ENCODE measurements at places on chromosomes 6 and 20. TPM values are rescaled to one million over a fixed set of nuclear protein-coding genes. Genes with fewer than 3 reads are reported as not detected.

- no peak overlapping the region for H3K4me3 ChIP-seq
- H3K4me1 ChIP-seq = no peaks in the 10 kb centered on the region
- no peaks in the 10 kb centered on the region for H3K36me3 ChIP-seq
- no peak overlapping the region for H3K27ac ChIP-seq
Measured at GRCh38 chr20:6525447-6526303, 241.8 kb upstream of the BMP2 start.

DNA sequence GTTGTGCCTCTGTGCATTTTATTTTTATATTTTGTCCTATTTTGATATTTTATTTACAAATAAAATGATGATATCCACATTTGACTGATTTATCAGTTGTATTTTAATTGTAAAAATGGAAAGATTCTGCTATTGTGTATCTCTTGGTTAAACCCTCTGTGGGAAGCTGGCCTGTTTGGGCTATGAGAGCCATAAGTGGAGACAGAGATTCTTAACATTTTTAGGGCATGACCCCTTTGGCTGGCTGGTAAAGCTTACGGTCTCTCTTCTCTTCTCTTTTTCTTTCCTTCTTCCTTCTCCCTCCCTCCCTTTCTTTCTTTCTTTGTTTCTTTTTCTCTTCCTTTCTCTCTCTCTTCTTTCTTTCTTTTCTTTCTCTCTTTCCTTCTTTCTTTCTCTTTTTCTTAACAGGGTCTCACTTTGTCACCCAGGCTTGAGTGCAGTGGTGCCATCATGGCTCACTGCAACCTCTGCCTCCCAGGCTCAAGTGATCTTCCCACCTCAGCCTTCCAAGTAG is 172.3 kb upstream of the CDYL start:
- H3K36me3 ChIP-seq = no peaks in the 10 kb centered on the region
- no peaks in the 10 kb centered on the region for H3K27me3 ChIP-seq
- H3K4me3 ChIP-seq = no peak overlapping the region
- no peaks in the 10 kb centered on the region for H3K4me1 ChIP-seq
- DNase-seq = no peak

DNA sequence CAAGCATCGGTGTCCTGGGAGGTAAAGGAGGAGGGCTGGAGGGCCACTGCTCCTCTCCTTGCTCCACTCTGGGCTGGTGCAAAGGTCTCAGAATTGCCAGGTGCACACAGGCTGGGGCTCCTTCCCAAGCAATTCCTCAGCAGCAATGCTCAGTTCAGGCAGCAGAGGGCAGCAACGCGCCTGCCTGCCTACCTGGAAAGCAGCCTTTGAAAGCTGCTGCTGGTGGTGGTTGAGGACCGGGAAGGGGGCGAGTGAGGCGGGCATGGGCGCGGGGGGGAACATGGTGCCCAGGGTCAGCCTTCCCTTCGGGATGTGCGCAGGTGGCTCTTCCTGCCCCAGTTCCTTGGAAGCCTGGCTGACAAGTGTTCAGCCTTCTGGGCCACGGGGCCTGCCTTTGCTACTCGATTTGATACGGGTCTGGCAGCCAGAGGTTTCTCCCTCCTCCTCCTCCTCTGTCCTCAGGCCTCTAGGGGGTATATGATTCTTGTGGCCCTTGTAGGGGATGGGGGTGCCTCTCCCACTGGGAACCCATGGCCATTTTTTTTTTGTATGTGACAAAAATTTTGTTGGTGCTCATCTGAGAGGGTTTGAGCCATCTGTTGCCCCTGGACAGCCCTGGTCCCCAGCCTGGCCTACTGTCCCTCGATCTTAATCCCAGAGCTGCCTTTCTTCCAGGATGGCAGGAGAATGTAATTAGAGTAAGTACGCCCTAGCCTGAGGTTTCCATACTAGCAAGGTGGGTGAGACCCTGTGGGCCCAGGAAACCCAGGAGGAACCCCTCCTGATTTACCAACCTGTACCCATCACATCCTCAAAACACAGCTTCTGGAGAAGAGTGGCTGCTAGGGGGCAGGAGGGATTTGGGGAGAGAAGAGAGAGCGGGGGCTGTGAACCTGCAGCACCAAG is 20.1 kb downstream of the MRPS18A start:
- peaks cover 47% of the 10 kb centered on the region for H3K4me1 ChIP-seq
- H3K27me3 ChIP-seq = no peaks in the 10 kb centered on the region
- peaks cover 13% of the 10 kb centered on the region for H3K36me3 ChIP-seq
- peak overlapping the region; percentile 69 for H3K27ac ChIP-seq
- H3K4me3 ChIP-seq = no peak overlapping the region
- peak; percentile 74 for DNase-seq

GRCh38 chr20:49273696-49274277 is 4.1 kb downstream of the ZNFX1 start:
- peak overlapping the region; percentile 27 for H3K4me3 ChIP-seq
- no peak for DNase-seq
- H3K4me1 ChIP-seq = peaks cover 66% of the 10 kb centered on the region
- H3K27ac ChIP-seq = peak overlapping the region; percentile 19
- peaks cover 72% of the 10 kb centered on the region for H3K36me3 ChIP-seq
- H3K27me3 ChIP-seq = no peaks in the 10 kb centered on the region

GRCh38 chr20:46694484-46694883 is 5.2 kb upstream of the TP53RK start:
- no peak overlapping the region for H3K4me3 ChIP-seq
- no peaks in the 10 kb centered on the region for H3K36me3 ChIP-seq

Gene RSPH4A
- total RNA-seq = 0.15 TPM

DNA sequence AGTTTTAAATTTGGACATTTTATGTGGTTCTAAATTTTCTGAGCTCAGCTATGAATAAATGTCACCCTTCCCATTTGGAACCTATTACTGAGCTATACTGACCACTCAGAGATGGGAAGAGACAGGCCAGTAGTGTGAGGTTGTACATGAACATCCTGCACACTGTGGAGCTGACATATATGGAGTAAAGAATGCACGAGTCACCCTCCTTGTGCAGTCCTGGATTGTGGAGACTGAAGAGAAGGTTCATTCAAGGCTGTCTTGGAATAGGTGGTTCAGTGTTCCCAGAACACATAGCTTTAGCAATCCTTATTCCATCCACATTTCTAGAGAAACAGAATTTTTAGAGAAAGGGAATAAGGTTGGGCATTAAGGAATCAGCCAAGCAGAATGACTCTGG is 50.3 kb upstream of the OGFRL1 start:
- H3K4me1 ChIP-seq = no peaks in the 10 kb centered on the region
- H3K4me3 ChIP-seq = no peak overlapping the region
- peaks cover 10% of the 10 kb centered on the region for H3K27me3 ChIP-seq

GRCh38 chr6:85581572-85581971 is 12.1 kb downstream of the SNX14 start:
- peaks cover 48% of the 10 kb centered on the region for H3K36me3 ChIP-seq
- no peak for DNase-seq
- H3K4me1 ChIP-seq = peaks cover 6% of the 10 kb centered on the region
- no peaks in the 10 kb centered on the region for H3K27me3 ChIP-seq
- H3K27ac ChIP-seq = no peak overlapping the region
- no peak overlapping the region for H3K4me3 ChIP-seq
